Activated CD4-positive, alpha-beta memory T cell treated with anti-CD3 and anti-CD28 coated beads for 36 hours (primary cell): ENCODE measurements at places on chromosomes 5 and 9. TPM values are rescaled to one million over a fixed set of nuclear protein-coding genes. Genes with fewer than 3 reads are reported as not detected.

- DNase-seq: no peak
Measured at GRCh38 chr5:1685066-1685465, 114.6 kb downstream of the MRPL36 start.

DNA sequence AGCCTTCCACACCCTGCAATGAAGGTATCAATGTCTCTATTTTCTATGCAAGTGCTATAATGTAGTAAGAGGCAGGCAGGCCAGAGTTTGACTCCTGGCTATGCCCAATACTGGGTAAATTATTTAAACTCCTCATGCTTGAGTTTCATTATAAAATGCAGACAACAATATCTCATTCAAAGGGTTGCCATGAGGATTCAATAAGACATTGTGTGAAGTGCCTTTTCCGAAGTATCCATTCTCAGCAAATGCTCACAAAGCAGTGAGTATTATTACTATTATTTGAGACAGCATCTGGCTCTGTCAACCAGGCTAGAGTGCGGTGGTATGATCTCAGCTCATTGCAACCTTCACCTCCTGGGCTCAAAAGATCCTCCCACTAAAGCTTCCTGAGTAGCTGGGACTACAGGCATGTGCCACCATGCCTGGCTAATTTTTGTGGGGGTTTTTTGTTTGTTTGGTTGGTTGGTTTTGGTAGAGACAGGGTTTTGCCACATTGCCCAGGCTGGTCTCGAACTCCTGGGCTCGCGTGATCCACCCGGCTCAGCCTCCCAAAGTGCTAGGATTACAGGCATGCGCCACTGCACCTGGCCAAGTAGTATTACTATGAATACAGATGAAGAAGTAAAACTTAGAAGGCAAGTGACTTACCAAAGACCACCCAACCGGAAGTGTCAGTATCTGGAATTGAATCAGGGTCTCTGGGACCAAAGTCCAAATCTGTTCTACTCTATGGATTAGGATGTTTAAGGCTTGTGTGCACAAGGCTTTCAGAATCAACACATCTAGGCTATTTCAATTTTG is 18.8 kb downstream of the ADAM19 start:
- no peak for DNase-seq

DNA sequence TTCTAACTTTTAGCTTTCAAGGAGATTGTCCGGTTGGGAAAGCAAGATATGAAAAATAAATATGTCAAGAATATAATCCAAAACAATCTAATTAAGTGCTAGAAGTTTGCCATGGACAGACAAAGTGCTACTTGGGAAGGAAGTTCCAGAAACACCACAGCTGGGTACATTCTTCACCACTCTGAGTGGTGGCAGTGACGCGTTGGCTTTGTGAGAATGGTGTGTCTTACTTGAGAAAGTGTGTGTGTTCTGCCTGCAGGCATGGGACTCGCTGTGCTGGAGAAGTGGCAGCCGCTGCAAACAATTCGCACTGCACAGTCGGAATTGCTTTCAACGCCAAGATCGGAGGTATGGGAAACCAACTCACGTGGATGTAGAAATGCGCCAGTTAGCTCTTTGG is 177.2 kb downstream of the PCSK5 start:
- no peak for DNase-seq

GRCh38 chr5:80806929-80807328 is 152.1 kb upstream of the DHFR start:
- DNase-seq: no peak

GRCh38 chr9:75988663-75989062 is 98.2 kb downstream of the PCSK5 start:
- no peak for DNase-seq

Gene CATSPER3
- 0.45 TPM for total RNA-seq

DNA sequence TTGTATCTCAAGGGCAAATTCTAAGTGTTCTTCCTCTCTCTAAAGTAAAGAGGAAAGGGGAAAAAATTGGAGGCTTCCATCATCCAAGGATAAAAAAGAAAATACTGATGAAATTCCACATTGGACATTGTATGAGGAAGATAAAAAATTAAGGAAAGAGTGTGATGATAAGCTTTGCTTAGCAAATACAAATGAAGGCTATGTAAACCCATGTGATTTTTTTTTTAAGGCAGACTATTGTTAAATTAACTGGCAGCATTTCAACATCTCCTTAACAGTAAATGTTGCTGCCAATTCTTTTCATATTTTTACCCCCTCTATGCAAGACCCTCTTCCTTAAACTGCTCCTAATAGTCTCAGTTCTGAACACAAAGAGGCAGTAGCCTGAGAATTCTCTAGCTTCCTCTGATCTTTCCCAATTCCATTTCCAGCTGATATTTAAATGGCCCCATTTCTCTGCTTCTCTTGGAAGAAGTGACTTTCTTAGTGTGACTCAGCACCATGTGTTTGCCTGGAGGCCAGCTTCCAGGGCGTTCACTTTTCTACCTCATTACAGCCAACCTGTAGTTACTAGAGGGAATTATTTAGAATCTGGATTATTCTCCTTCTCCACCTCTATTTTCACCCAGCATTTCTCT is 159.7 kb downstream of the TLE1 start:
- no peak for DNase-seq

DNA sequence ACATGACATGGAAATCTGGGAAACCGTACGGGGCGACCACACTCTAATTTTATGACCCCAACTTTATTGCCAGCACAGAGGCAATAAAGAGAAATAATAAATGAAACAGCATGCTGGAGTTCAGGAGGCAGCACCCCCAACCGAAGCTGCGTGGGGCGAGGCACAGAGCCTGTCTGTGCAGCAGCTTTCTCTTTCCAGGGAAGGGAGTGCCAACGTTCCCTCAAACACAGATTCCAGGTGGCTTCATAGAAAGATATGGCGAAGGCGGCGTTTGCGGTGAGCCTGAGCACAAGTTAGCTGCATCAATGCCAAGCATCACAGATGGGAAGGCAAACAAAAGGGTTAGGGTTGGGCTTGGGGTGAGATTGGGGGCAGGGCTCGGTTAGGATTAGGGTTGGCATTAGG is 114.8 kb downstream of the HSD17B3 start:
- DNase-seq: no peak

- DNase-seq: no peak
Measured at GRCh38 chr5:86880344-86880743, 262.6 kb downstream of the COX7C start.

GRCh38 chr5:139369181-139369580 is 13.9 kb downstream of the SLC23A1 start:
- no peak for DNase-seq

Gene IQGAP2
- total RNA-seq: 92.7 TPM

Gene SLC6A19
- total RNA-seq: not detected

DNA sequence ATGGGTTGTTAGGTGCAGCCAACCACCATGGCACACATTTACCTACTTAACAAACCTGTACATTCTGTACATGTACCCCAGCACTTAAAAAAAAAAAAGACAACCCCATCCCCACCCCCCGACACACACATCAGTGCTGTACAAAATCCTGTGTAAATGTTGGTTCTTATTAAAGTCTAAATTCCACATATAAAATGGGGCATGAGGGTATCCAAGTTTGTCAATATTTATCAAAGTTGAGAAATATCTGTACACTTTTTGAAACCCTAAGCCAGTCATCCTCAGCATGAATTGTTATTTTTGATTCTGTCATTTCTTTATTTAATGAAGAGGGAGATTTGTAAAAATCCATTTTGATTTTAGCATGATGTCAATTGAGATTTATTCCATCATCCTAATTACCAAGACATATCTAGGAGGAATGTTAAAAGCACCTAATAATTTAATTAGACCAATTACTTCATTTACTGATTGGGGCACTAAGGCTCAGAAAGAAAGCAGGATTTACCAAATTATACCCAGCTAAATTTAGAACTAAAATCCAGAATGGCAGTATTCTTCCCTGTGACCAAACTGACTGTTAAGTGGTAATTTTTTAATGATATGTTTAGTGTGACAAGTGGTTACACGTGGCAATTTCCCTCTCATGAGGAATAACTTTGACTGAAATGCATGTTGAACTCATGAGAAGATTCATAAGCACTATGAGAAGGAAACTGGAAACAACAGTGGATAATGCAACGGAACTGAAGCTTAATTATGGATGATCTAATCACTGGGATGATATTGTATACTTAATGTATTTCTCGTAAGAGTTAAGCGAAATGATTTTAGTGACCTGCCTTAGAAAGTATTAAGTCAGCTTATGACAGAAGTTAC is 195.9 kb downstream of the SGCD start:
- no peak for DNase-seq

- DNase-seq: no peak
Measured at GRCh38 chr9:104027295-104027694, 66.8 kb upstream of the SMC2 start.

DNA sequence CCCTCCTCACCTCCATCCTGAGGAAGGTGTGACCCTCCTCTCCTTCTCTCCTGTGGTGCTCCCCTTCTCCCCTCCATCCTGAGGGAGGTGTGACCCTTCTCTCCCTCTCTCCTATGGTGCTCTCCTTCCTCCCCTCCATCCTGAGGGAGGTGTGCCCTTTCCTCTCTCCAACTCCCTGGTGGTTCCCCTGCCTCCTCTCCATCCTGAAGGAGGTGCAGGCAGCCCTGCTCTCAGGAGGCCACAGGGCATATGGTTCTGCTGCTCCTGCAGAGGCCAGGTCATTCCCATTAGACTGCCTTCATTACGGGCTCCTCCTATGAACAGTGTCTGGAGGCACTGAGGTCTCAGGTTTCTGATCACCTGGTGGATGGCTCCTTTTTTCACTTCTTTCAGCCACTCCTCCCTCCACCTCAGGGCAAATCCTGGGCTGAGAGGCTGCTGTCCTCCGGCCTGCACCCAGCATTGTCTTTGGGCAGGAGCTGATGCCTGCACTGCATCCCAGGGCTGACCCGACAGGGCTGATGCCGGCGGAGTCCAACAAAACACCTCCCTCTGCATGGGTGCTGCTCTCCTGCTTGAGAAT is 197.1 kb downstream of the MED10 start:
- no peak for DNase-seq

DNA sequence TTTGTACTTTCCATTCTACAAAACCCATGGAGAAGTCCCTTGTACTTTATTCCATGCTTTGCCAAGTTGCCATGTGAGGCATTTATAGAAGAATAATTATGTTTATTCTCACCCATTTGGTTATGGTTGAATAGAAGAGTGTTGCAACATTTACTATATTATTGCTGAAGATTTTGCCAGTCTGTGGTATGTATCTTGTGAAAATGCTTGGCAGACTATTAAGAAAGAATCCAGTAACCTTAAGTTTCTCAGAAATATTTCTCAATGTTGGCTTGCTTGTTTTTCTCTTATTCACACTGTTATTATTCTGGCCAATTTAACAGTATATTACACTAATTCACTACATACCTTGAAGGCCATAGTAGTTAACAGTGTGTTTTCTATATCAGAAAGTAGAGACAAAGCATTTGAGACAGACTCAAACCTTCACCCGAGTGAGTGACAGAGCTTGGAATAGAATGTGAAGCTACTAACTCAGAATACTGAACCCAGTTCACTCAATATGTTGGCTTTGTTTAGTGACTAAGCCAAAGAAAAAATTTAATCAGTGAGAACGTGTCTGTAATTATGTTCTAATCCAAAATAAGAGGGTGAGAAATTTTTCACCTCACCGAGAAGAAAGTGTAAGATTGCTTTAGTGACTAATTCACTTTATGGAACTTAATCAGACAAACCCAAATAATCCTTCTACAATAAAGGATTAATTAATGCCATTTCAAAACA is 184.4 kb downstream of the CWC27 start:
- no peak for DNase-seq

- DNase-seq: no peak
Measured at GRCh38 chr5:65142511-65143011, 339.2 kb downstream of the ADAMTS6 start.

GRCh38 chr9:132647355-132647754 is 22.4 kb downstream of the DDX31 start:
- DNase-seq: no peak

Gene SEMA4D
- total RNA-seq: 161 TPM

Gene CER1
- not detected for total RNA-seq

DNA sequence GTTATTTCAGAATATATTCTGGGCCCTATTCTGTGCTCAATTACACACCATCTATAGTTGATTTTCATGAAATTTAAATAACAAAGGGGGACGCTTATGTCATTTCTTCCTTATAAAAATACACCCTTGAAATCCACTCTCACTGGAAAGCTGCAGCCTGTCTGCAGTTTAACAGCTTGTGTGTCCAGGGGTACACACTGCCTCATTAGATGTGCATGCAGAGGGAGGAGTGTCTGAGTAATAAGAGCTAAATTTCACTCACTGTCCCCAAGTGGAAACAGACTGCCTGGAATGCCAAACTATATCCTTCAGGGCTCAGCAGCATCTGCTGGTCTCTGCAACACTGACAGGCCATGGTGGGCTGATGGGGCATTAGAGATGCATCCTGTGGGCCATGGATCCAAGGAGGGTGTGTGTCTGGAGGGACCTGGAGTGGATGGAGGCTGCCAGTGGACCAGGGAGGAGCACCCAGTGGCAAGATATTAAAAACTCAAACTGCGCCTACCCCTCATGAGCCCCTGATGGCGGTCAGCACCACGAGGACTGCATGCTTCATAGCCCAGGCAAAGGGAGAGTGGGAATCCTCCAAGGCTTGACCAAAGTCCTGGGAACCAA is 15.8 kb upstream of the TIFAB start:
- no peak for DNase-seq

DNA sequence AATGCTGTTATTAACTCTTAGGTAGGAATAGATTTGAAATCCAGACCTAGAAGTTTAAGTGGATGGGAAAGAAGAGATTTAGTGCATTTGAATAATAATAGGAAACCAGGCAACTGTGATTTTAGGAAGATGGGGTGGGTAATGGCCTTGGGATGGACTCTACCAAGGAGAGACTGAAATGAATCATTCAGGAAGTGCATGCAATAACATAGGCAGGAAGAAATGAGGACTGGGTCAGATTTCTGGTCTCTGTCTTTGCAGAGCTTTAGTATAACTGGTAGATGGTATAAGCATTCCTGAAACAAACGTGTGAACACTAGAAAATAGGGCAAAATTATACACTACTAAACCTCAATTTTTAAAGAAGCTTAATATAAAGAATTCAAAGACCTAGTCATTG is 274.4 kb upstream of the CLINT1 start:
- no peak for DNase-seq

Gene PIP5K1B
- total RNA-seq: 1.6 TPM

DNA sequence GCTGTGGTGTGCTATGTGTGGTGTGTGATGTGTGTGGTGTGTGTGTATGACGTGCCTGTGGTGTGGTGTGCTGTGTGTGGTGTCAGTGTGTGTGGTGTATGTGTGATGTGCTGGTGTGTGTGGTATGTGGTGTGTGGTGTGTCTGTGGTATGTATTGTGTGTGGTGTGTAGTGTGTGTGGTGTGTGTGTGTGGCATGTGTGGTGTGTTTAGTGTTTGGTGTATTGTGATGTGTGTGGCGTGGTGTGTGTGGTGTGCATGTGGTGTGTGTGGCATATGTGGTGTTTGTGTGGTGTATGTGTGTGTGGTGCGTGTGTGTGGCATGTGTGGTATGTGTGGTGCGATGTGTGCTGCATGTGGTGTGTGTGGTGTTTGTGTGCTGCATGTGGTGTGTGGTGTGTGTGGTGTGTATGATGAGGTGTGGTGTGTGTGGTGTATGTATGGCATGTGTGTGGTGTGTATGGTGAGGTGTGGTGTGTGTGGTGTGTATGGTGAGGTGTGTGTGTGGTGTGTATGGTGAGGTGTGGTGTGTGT is 18.3 kb upstream of the RNU6ATAC start:
- no peak for DNase-seq
